ENCODE measurements at places on chromosomes 4 and X. TPM values are rescaled to one million over a fixed set of nuclear protein-coding genes. Genes with fewer than 3 reads are reported as not detected.

Gene SNCA
- 2.1 TPM for total RNA-seq

Gene SOWAHD
- total RNA-seq, result 2.2 TPM

Gene CSAG2
- not detected for total RNA-seq

Gene PF4V1
- not detected for total RNA-seq

Gene SSX2B
- not detected for total RNA-seq

Gene MAB21L2
- total RNA-seq, result not detected

Gene XKRX
- total RNA-seq, result 0.39 TPM

Gene CT47B1
- not detected for total RNA-seq

Gene SORCS2
- not detected for total RNA-seq

Gene DRD5
- total RNA-seq, result not detected

Gene TRIM61
- 5.1 TPM for total RNA-seq

All from T-helper 1 cell treated with Interleukin-12 subunit alpha and Interleukin-12 subunit beta and Interleukin-4 antibody, amounts not matched to agents 30 ng/mL and 1 ng/mL, for 36 hours (primary cell).